ENCODE measurements at places on chromosomes 1 and 21.

DNA sequence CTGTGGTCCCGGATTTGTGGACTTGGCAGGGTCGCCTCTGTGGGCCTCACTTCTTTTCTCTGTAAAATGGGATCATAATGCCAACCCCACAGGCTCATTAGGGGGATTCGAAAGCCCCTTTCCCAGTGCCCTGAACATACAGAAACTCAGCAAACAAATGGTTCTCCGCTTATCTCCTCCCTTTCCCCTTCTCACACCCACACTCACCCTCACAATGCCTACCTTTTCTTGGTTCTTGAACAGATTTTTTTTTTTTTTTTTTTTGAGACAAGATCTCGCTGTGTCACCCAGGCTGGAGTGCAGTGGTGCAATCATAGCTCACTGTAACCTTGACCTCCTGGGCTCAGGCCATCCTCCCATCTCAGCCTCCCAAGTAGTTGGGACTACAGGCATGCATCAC, 175.7 kb downstream of the KAZN start:
- DNase-seq: no peak

- no peak for DNase-seq
These were observed 18.1 kb upstream of the PGD start for GRCh38 chr1:10380594-10381275.

DNA sequence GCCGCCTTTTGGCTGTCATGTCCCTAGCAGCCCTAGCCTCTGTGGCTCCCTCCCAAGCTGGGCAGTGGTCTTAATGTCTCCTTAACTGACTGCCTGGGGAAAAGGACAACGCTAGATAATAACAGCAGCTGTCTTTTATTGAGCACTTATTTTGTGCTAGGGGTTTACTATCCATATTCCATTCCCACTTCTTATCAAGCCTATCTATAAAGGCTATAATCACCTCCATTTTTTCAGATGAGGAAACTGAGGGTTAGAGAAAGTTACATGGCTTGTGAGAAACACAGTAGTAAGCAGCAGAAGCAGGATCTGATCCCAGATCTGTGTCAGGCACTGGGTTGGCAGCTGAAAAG, 6.2 kb downstream of the SH3BGRL3 start:
- no peak for DNase-seq

DNA sequence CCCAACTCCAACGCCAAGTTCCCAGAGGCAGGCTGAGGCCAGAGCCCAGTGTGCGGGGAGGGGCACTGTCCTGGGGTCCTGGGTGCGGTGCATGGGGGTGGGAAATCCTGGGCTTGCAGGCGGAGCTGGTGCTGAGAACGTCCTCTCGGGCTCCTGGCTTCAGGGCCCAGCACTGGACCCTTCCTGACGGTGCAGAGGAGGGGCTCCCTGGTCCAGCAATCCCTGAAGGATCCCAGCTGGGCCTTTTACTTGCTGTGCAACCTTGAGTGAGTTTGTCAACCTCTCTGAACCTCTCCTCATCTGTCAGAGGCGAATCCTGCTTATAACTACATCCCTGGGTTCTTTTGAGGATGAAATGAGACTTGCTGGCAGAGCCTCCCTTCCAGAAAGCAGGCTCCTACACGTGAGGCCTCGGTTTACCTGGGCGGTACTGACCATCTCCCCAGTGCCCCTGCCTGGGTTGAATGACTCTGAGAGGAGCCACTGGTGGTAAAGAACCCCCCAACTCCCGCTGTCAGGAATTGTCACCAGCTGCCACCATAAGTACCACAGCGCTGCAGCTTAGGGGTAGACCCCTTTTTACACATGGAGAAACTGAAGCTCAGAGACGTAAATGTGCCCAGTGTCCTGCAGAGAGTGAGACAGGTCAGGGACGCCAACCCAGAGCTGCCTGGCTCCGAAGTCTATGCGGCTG, 77.3 kb downstream of the DHRS3 start:
- DNase-seq: no peak

- no peak for DNase-seq
These were observed 66.8 kb downstream of the DNAH14 start for GRCh38 chr1:224996266-224996665.
